ENCODE measurements at places on chromosomes 4 and X. TPM values are rescaled to one million over a fixed set of nuclear protein-coding genes. Genes with fewer than 3 reads are reported as not detected.

Gene MAGEA3
- total RNA-seq = not detected

Gene UGT2B15
- not detected for total RNA-seq

DNA sequence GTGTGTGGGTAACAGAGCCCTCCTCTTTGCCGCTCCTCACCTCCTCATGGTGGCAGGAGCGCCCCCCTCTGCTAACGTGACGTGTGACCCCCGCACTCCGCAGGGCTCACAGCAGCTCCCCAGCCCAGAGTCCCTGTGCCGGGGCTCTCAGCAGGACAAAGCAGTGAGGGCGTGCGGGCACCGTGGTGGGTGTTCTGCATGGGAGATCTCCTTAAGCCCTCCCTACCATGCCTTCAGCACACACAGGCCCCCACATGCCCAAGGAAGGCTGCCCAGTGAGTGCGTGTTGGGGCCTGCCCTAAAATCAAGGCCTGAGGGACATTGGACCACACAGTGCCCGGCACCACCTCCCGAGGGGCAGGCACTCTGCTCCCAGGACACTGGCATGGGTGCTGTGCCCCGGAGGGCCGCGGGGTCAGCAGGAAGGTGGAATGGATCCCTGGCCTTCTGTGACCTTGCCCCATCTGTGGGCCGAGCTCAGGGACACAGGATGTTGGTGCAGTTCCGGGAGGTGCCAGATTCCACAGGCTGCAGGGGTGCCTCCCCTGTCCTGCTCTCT lies 10.1 kb downstream of the PSAPL1 start:
- H3K4me3 ChIP-seq = no peak overlapping the region
- H3K27ac ChIP-seq = no peak overlapping the region
- no peaks in the 10 kb centered on the region for H3K36me3 ChIP-seq
- H3K27me3 ChIP-seq = no peaks in the 10 kb centered on the region
- no peaks in the 10 kb centered on the region for H3K4me1 ChIP-seq

GRCh38 chr4:46931981-46932380 lies 22.9 kb upstream of the COX7B2 start:
- H3K4me1 ChIP-seq = no peaks in the 10 kb centered on the region
- DNase-seq = peak; percentile 81
- no peak overlapping the region for H3K4me3 ChIP-seq
- H3K27ac ChIP-seq = no peak overlapping the region
- H3K27me3 ChIP-seq = no peaks in the 10 kb centered on the region
- H3K36me3 ChIP-seq = no peaks in the 10 kb centered on the region

Gene TRMT44
- 114 TPM for total RNA-seq

Gene DEFB131A
- total RNA-seq = not detected

DNA sequence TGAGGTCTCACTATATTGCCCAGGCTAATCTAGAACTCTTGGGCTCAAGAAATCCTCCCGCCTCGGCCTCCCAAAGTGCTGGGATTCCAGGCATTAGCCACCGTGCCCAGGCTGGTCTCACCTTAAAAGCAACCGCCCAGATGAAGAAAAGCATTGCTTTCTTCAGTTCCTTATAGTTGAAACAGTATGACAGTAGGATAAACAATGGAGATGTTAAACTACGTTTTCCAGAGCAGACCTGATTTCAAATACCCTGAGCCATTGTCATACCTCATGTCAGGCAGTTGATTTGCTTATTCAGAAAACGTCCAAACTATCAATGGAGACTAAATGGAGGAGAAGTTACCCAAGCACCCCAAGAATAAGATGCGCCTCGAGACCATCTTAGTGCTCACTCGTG lies 26.3 kb upstream of the TMEM131L start:
- H3K4me3 ChIP-seq = no peak overlapping the region
- H3K27ac ChIP-seq = no peak overlapping the region
- H3K36me3 ChIP-seq = no peaks in the 10 kb centered on the region
- H3K27me3 ChIP-seq = no peaks in the 10 kb centered on the region
- no peak for DNase-seq

GRCh38 chr4:151953312-151953711 lies 192.5 kb upstream of the GATB start:
- no peaks in the 10 kb centered on the region for H3K4me1 ChIP-seq
- H3K4me3 ChIP-seq = no peak overlapping the region
- H3K27me3 ChIP-seq = peaks cover 15% of the 10 kb centered on the region
- DNase-seq = no peak
- no peak overlapping the region for H3K27ac ChIP-seq

Gene PNMA5
- 0.29 TPM for total RNA-seq

DNA sequence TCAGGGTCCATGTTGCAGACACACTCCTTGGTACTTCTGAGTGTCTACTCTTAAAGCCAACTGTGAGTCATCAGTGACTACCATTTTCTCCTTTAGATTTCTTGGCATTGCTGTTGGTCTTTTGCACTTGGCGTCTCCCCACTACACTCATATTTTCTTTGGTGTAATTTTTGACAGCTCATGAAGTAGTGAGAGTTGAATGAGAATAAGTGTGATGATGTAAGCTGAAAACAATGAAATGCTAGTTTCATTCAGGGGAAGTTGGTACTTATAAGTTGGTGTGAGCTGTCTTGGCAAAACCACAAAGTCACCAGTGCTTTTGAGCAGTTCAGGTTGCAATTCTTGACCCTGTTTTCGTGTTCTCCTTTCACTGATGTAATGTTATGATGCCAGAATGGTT lies 142.9 kb upstream of the ARX start:
- no peak for DNase-seq
- no peak overlapping the region for H3K4me3 ChIP-seq
- H3K27me3 ChIP-seq = no peaks in the 10 kb centered on the region
- H3K36me3 ChIP-seq = no peaks in the 10 kb centered on the region
- H3K4me1 ChIP-seq = no peaks in the 10 kb centered on the region
- no peak overlapping the region for H3K27ac ChIP-seq

Gene FGFR3
- 104 TPM for total RNA-seq

Gene ARMCX1
- 26.9 TPM for total RNA-seq

Gene SYTL4
- total RNA-seq = 0.27 TPM

GRCh38 chrX:45711231-45711630 lies 510.6 kb upstream of the DIPK2B start:
- no peaks in the 10 kb centered on the region for H3K4me1 ChIP-seq
- H3K27ac ChIP-seq = no peak overlapping the region
- no peak for DNase-seq
- H3K4me3 ChIP-seq = no peak overlapping the region
- no peaks in the 10 kb centered on the region for H3K27me3 ChIP-seq

Gene GALNTL6
- 1.1 TPM for total RNA-seq

Gene CITED1
- total RNA-seq = not detected

GRCh38 chrX:103883533-103883932 lies 51.5 kb upstream of the RAB9B start:
- H3K27me3 ChIP-seq = no peaks in the 10 kb centered on the region
- no peaks in the 10 kb centered on the region for H3K4me1 ChIP-seq
- no peak for DNase-seq
- no peaks in the 10 kb centered on the region for H3K36me3 ChIP-seq

Gene FMR1NB
- not detected for total RNA-seq

- H3K4me3 ChIP-seq = no peak overlapping the region
- H3K4me1 ChIP-seq = no peaks in the 10 kb centered on the region
- DNase-seq = no peak
- no peaks in the 10 kb centered on the region for H3K36me3 ChIP-seq
- H3K27me3 ChIP-seq = no peaks in the 10 kb centered on the region
- H3K27ac ChIP-seq = no peak overlapping the region
These were observed 19.5 kb upstream of the CXCR3 start for GRCh38 chrX:71637848-71638247.

Gene MMRN1
- total RNA-seq = not detected

Gene H2BW1
- not detected for total RNA-seq

DNA sequence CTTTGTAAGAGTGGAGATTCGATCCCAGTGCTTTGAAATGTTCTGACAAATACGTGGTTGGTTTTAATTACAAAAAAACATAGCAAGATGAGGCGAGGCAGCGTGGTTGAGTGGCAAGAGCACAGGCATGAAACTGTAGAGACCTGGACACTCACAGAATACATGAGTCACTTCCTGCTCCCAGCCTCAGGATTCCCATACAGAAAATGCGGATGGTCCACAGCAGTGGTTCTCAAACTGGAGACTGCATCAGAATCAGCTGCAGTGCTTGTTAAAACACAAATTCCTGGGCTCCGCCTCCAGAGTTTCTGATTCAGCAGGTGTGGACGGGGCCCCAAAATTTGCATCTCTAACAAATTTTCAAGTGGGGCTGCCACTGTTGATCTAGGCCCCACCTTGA lies 10.1 kb downstream of the OTOP1 start:
- H3K4me1 ChIP-seq = no peaks in the 10 kb centered on the region
- DNase-seq = peak; percentile 52
- no peaks in the 10 kb centered on the region for H3K36me3 ChIP-seq
- no peak overlapping the region for H3K4me3 ChIP-seq

Gene CXXC4
- total RNA-seq = 5.6 TPM
